ENCODE measurements at places on chromosomes 16 and 17.

DNA sequence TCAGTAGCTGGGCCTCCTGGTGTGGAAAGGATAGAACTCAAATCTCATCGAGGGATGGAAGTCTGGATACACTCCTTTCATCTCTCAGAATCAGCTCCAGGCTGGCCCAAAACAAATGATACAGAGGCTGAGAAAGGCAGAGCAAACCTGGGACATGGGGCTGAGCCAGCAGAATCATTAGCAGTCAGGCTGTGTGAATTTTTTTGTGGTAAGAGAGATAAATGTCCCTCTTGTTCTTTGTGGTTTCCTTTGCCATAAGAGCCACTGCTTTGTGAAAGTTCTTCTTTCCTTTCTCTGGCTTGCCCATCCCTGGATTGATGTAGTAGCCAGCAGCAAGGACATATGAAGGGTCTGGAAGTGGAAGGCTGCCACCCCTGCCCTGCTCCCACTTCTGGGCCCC lies 146.2 kb downstream of the CDH13 start:
- DNase-seq = no peak

- peak; percentile 75 for DNase-seq
These were observed 311.4 kb downstream of the SEC14L1 start for GRCh38 chr17:77451894-77452852.

DNA sequence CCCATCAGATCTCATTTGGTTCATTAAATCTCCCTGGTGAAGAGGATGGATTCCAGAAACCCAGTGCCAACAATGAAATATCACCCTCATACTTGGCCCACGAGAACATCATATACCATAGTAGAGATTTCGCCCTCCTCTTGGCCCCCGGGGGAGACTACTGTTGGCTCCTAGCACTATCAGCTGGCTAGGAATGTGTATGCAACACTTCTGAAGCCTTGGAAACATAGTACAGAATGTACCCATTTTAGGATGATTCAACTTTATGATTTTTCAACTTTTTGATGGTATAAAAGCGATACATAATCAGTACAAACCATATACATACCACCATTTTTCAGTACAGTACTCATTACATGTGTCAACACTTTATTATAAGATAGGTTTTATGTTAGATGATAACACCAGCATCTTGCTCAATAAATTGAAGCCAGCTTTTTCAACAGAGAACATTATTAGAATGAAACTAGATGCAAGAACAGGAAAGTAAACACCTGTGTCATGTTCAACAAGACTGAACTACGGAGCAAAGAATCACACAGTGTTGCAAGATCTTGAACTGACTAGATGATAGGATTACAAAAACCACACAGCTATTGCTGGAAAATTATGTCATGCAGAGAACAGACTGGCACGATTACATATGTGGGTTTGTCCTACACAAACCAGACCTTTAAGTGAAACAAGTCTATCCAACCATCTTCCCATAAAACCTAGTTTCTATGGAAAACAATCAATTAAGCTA lies 17.2 kb downstream of the RSL1D1 start:
- DNase-seq = peak; percentile 88

- no peak for DNase-seq
These were observed 34.9 kb upstream of the RBFOX3 start for GRCh38 chr17:79645777-79646088.

- DNase-seq = peak; percentile 62
These were observed 1.3 kb upstream of the PCGF2 start for GRCh38 chr17:38749223-38750043.

DNA sequence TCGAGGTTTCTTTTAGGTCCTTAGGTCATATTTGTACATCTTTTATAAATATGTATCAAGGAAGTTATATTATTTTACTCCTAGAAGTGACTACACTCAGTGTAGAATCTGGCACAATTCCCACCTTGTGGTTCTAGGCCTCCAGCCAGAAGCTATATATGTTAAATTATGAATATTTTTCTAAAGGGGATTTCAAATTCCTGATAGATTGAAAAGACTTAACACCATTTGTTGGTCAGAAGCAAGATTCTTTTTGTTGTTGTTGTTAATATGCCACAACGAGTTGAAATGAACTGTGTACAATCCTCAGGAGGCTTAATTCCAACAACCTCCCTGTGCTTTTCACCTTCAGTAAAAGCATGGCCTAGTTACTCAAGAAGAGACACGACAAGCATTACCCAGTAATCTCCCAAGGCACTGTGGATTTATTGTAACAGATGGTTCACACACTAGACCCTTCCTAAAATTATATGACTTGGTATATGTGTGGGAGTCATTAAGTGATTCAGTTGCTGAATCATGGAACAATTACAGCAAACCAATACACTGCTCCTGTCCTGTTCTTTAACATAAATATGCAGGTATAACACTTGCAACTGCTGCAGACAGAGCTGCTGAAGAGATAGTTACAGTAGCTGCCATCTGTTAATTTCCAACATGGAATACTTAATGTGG lies 964.4 kb upstream of the GOT2 start:
- DNase-seq = peak; percentile 10

DNA sequence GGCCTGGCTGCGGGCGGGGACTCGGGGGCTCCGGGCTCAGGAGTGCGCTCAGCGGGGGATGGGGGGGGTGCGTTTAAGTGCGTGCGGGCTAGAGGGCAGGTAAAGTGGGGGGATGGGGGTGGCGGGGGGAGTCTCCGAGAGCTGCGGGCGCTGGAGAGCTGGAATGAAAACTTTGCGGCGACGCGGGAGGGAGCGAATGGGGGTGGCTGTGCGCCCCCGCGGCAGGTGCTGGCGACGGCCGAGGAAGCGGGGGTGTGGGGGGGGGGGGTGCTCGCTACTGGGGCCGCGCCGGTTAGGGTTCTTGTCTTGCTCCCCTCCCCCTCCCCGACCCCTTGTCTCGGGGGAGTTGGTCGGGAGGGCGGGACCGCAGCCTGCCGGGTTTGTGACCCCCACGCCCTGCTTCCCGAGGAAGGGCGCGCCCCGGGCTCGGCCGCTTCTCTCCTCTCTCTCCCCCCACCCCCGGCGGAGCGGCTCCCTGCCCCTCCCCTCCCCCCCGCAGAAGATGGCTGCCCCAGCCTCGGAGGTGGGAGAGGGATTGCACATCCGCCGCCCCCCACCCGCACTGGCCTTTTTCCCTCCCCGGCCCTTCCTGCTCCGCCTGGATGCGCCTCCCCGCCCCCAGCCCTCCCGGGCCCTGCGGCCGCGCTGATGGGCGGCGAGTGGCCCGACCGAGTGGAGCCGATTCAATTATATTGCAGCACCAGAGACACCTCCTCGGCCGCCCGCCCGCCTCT lies 649 bp downstream of the GSE1 start:
- no peak for DNase-seq

DNA sequence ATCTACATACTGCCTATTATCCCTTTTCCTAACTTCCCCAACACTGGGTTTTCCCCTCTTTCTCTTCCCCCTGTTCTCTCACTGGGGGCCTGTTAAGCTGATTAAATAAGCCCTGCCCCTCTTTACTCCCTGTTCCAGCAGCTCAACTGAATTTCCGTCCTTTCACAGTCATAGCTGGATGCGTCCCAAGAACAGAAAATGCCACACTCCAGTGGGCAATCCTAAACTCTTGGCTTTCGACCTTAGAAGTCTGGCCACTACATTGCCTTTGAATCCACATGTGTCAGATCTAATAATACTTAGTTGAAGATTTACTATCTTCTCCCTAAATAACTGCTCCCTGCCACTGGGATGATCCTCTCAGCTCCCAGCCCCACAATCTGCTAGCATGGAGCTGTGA lies 34.5 kb downstream of the KCNJ16 start:
- no peak for DNase-seq

GRCh38 chr17:77881545-77881944 lies 77.0 kb upstream of the TNRC6C start:
- peak; percentile 85 for DNase-seq

DNA sequence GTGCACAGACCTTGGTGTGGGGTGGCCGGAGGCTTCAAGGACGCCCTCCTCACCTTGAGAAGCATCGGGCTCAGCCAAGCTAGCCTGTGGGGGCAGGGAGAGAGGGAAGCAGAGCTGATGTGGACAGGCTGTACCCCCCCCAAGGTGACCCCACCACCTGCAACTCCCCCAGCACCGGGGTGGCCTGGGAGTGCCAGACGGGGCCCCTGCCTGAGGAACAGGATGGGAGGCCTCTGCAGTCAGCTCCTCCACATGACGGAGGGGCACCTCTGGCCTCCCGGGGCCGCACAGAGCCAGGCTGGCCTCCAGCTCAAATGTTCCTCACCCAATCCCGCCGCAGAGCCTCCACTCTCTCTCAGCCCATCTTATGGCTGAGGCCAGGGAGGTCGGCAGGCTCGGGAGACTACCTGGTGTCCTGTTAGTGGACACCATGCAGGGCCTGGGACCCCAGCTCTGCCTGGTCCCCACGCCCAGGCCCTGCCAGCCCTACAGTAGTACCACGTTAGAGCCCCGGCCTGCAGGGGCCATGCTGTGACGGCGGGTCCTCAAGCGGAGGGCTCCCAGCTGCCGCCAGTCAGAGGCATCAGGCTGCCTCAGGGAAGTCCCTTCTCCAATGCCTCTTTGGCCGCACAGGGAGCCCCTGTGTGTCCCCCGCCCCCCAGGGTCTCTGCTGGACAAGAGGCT lies 19.4 kb upstream of the SLC38A10 start:
- DNase-seq = no peak

DNA sequence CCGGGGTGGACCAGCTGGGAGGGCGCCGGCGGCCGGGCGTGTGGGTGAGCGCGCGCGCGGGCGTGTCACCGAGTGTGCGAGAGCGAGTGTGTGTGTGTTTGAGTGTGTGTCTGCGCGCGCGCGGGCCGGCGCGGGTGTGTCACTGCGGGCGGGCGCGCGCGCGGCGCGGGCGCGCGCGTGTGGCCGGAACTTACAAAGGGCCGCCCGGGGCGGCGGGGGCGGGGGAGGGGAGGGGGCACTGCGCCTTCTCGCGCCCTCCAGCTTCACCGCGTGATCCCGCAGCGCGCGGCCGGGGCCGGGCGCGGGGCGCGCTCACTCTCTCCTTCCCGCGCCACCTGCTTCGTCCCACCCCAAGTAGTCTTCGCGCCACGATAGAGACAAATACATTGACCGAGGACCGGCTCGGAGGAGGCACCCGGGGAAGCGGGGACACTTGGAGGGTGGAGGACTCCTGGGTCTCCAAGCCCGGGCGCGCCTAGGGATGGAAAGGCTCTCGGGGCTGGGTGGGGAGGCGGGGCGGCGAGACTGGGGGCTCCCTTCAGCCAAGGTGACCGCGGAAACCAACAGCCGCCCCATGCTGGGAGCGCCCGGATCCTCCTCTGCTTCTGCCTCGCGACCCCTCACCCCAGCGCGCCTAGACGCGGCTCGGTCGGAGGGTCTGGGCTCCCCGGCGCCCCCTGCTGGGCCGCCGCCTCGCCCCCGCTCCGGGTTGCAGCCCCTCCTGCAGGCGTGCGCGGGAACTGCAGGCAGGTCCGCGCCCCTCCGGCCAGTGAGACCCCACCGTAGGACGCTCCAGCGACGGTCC lies at the start of gene SRCIN1:
Gene SRCIN1, minus strand, starts transcription at position 112 of the 805 bp plus-strand sequence. CDS start 247 bp downstream, outside the sequence.
- no peak for DNase-seq

DNA sequence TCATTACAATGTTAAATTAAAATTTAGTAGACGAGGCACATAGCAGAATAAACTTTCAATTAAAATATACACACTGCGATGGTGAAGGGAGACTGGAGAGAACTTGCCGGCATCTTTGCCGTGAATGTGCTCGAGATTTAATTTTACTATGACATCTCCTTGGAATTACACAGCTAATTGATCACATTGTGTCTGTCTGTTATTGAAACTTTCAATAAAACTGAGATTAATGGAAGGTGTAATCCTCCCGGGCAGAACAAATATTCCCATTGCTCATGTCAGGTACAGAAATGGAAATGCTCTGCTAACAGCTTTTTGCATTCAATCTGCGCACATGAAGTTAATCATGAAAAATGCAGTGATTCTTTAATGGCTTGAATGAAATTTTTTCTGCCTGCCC lies 210.1 kb upstream of the NLRP1 start:
- no peak for DNase-seq

DNA sequence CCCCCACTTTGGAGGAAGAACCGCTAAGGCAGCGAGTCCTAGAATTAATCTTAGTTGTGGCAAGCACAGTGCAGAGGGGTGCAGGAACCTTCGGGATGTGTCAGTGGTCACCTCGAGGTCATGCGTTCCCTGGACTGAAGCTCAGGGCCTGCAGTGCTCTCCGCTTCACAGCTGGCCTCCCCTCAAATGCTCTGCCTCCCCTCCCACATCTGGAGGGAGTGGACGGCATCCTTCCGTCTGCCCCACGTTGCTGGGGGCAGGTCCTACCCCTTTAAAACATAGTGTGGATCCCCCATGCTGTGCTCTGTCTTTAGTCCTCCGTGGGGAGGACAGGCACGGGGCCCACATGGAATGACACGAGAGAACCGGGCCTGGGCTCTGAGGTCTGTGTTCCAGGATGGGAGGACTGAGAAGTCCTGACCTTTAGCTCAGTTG lies 99.5 kb upstream of the CDC42EP4 start:
- DNase-seq = no peak

DNA sequence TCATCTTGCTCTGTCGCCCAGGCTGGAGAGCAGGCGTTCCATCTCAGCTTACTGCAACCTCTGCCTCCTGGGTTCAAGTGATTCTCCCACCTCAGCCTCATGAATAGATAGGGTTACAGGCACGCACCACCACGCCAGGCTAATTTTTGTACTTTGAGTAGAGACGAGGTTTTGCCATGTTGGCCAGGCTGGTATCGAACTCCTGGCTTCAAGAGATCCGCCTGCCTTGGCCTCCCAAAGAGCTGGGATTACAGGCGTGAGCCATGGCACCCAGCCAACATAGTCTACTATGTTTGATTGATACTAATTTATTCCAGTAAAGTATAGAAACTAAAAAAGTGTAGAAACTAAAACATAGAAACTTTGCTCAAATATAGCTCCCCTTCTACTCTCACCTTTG lies 94.9 kb downstream of the CA4 start:
- DNase-seq = no peak

- DNase-seq = no peak
These were observed 35.3 kb upstream of the XYLT2 start for GRCh38 chr17:50310455-50311111.

DNA sequence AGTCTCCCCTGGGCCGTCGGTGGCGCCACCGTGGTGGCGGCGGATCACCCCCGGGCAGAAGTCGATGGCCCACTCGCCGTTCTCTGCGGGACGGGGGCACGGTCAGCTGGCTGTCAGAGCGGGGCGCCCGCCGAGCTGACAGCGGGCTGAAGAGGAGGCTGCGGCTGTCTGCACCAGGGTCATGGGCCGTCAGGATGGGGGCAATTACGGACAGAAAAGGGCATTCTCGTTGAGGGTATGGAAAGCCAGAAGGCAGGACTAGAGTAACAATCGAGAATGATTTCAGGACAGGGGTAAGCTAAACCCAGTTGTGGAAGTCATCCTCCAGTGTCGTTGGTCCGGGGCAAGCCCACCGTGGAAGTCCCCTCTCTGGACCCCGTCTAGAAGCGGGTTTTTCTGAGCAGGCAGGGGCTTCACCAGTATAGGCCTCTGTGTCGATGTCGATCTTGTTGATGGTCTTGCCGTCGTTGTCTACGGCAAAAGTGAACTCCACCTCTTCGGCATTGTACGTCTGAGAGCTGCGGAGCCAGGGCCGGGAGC lies 1.7 kb downstream of the CHRNE start:
- DNase-seq = no peak
